Substantia nigra (tissue), 51 donors: ENCODE measurements at places on chromosomes 16 and 17.
A peak's percentile ranks its signal among the peaks of the same experiment; 100 is the strongest.

GRCh38 chr16:56108724-56109123 is 82.6 kb upstream of the GNAO1 start:
- DNase-seq, result no peak

- DNase-seq, result no peak
Measured at GRCh38 chr16:2006317-2006716, 3.3 kb downstream of the ZNF598 start.

DNA sequence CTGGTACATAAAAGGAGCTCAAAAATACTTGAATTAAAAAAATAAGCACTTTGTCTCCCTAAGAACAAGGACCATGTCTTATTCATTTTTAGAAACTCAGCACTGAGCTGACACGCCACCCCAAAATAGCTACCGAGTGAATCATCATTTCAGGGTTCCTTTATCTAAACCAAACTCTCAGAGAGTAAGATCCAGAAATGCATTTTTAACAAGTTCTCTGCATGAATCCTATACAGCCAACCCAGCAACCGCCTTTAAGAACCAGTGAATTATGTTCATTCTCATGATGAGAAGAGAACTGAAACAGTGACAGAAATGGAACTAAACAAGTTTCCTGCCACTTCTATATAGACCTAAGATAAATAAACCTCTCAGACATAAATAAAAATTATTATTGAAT is 8.7 kb downstream of the C16orf87 start:
- no peak for DNase-seq

DNA sequence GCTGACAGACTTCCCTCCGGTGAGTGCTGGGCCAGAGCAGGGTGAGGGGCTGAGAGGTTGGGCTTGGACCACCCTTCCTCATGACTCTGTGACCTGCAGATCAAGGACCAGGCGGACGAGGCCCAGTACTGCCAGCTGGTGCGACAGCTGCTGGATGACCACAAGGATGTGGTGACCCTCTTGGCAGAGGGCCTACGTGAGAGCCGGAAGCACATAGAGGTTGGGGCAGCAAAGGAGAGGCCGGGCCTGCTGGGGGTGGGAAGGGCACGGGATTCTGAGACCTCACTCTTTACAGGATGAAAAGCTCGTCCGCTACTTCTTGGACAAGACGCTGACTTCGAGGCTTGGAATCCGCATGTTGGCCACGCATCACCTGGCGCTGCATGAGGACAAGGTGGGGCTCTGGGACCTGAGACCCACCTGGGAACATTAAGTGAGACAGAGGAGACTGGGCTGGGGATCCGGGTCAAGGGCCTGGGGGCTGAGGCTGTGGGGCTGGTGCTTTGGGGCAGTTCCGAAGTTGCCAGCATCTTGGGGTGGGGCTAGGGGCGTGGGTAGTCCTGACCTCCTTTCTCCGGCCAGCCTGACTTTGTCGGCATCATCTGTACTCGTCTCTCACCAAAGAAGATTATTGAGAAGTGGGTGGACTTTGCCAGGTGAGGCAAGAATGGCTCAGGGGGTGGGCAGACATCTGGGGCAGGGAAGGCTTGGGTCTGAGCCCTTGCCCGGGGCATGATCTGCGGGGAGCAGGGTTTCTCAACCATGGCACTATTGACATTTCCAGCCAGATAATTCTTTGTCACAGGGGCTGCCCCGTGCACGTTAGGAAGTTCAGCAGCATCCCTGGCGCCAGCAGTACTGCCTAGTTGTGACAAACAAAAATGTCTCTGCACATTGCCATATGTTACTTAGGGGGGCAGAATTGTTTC is 2.2 kb downstream of the BCKDK start:
- no peak for DNase-seq

GRCh38 chr17:61511480-61512182 is 59.4 kb downstream of the TBX4 start:
- DNase-seq, result no peak

DNA sequence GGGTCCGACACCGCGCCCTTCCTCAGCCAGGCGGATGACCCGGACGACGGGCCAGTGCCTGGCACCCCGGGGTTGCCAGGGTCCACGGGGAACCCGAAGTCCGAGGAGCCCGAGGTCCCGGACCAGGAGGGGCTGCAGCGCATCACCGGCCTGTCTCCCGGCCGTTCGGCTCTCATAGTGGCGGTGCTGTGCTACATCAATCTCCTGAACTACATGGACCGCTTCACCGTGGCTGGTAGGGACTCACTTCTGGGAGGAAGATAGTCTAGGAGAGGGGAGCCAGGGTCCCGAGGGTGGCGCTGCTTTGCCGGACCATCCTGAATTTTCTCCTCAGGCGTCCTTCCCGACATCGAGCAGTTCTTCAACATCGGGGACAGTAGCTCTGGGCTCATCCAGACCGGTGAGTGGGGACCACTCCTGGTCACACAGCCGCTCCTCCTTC is 601 bp downstream of the SPNS1 start:
- DNase-seq, result no peak

GRCh38 chr17:68750208-68750562 is 149.0 kb upstream of the FAM20A start:
- no peak for DNase-seq

DNA sequence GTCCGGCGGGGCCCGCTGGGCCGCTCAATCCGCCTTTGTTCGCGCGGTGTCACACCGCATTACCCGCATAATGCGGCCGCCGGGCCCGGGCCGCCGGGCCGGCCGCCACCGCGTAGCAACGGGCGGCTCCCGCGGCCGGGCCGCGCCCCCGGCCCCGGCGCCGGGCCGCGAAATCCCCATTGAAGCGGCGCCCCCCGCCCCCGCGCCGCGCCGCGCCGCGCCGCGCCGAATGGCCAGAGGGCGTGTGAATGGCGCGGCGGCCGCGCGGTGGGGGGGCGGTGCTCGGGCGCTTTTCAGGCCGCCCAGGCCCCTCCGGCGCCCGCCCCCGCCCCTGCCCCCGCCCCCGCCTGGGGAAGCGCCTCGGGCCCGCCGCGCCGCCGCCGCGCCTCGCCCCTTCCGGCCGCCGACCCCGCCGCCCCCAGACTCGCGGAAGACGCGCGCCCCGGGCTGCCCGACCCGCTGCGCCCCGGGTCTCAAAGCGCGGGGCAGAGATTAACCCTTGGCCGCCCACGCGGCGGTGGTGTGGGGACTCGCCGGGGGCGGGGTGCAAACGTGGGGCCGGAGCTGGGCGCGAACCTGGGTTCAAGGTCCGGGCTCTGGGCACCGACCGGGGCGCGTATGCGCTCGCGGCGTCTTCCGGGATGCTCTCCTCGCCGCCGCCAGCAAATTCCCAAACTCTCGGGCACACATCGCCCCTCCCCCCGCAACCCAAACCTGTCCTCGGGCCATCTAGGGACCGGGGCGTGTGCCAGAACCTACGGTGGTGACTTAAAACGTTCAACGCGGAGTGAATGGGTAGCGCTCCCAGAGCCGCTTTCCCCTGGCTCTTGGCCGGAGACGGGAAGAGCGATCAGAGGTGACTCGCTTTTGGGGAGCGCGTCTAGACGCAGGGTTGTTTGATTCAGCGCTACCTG is 46.7 kb downstream of the WNT3 start:
- peak; percentile 23 for DNase-seq

- no peak for DNase-seq
Measured at GRCh38 chr16:3274490-3274889, 8.8 kb upstream of the ZNF263 start.

DNA sequence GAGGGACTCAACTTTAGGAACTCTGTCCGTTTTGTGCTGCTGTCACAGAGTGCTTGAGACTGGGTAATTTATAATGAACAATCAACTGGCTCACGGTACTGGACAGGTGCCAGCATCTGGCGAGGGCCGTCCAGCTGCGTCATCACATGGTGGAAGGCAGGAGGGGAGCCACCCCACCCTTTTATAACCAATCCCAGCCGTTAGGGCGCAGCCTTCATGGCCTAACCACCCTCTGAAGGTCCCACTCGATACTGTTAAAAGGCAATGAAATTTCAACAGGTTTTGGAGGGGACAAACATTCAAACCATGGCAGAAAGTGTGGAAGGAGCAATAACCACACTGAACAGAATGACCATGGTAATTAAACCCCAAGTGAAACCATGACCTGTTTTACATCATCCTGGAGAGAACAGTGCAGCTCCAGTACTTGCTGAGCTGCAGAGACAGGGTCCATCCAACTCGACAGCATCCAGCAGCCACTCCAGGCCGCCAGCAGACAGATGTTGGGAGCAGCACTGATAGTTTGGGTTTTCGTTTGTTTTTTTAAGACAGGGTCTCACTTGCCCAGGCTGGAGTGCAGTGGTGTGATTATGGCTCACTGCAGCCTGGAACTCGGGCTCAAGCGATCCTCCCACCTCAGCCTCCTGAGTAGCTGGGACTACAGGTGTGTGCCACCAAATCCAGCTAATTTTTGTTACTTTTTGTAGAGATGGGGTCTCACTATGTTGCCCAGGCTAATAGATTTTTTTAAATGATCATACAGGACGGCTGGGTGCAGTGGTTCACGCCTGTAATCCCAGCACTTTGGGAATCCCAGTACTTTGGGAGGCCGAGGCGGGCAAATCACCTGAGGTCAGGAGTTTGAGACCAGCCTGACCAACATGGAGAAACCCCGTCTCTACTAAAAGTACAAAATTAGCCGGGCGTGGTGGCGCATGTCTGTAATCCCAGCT is 11.0 kb downstream of the CHMP6 start:
- peak; percentile 11 for DNase-seq

DNA sequence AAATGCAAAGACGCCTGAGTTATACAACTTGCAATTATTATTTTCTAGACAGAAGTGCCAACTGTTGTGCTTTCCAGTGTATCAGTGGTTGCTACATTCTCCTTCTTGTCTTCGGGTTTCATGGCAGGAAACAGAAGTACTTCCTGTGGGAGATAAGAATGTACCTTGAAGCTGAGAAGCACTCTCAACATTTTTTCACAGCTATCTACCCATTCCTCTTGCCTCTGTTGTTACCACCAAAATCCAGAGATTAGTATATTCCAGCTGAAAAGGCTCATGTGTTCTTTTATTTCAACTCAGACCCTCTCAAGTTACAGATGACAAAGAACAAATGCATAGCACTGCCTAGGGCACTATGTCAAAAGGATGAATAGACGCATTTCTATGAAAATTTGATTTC is 4.8 kb upstream of the ADAT1 start:
- DNase-seq, result no peak

DNA sequence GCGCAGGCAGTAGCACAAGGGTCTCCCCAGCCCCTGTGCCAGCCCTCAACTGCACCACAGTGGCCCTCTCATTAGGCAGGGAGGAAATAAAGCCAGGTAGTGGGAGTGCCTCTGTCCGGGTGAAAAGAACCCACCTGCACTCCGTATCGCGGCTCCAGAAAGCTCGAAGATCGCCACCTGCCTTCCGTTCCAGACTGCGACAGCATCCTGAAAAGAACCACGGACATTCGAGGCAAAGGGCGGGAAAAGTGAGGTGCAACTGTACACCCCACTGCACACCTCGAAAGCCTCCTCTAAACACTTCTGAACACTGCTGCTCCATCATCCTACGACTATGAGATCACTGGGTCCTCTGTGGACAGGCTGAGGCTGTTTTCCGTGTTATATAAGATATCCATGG is 28.7 kb downstream of the IFT140 start:
- no peak for DNase-seq

- DNase-seq, result peak; percentile 92
Measured at GRCh38 chr16:4271176-4272113, 1.4 kb downstream of the TFAP4 start.

DNA sequence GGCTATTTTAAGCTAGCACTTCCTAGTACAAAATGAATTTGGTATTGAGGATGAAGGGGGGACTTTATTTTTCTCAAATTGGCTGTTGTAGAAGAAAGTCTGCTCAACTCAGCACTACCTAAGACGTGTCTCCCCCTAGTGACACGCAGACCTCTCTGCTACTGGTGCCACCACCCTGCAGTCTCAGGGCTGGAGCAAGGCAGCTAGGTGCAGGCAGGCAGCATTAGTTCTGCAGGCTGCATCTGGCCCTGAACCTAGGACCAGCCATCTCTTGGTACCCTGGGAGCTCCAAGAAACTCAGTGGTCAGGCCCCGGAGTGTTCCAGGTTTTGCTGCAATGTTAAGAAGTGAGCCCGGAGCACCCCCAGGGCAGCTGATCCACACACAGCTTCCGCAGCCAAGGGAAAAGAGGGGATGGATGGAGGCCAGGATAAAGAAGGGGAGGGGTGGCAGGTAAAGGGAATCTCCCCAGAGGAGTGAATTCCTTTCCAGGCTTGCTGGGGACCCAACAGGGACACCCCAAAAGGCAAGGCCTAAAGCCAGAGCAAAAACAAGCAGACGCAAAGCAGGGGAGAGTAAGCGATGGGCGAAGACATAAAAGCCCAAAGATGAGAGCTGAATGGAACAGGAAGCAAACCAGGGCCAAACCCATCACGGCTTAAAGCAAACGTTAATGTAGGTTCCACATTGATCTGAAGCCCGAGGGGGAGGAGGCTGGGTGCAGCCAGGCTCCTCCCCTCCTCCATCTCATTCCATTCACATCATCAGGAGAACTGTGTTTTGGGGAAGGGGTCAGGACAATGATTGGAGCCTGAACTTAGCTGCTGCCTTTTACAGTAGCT is 200.5 kb downstream of the ZFHX3 start:
- no peak for DNase-seq
